ENCODE measurements at places on chromosomes 5 and 9.

- DNase-seq, result peak; percentile 73
These were observed 473 bp downstream of the IRGM start for GRCh38 chr5:150846654-150847333.

GRCh38 chr9:20473515-20474013, 148.7 kb downstream of the MLLT3 start:
- no peak for DNase-seq

DNA sequence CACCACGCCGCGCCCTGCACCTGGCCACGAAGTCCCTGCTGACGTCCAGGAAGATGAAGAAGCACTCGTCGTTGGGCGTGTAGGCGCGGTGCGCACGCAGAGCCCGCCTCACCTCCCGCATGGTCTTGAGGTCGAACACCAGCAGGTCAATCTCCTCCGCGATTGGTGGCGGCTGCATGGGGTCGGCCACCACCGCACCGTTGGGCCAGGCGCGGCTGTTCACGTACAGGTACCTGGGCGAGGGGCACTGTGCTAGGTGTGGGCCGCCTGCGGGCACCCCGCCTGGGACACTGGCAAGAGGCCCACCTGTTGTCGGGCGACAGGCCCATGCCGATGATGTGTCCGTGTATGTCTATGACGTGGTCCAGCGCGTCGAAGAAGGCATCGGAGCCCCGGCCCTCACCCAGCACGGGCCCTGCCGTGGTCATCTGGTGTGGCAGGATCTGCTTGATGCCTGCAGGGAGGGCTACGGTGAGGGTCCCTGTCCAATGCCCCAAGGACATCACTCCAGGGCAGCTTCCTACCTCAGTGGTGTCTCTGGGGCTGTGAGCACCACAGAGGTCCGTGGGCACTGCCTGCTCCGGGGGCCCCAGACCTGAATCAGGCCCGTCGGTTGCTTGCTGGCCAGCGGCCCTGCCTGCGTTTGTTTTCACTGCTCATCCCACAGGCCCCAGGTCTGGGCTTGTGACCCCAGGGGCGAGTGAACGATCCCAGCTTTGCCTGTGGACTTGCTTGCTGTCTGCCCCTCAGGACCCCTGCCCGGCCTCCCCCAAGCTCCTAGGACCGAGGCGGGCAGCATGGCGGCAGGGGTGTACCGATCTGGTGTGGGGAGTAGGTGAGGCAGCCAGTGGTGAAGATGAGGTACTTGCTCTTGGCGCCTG, 3.1 kb downstream of the FBXW5 start:
- DNase-seq, result no peak

- DNase-seq, result no peak
These were observed 8.3 kb downstream of the NOXA1 start for GRCh38 chr9:137431416-137431931.

DNA sequence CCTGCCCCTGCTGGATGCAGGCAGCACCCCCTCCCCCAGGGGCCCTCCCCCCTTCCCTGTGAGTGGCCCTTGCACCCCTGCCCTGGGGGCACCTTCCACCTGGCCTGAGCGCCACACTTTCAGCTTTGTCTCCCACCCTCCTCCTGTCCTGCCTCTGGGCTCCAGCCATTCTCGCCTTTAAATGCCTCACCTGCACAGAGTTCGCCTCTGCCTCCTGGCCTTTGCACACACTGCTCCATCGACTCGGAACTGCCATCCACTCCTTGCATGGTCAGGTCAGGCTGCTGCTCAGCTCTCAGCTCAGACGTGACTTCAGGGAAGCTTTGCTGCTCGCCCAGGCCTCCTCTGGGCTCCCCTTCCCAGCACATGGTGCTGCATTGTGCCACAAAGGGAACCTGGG, 10.2 kb downstream of the FAM163B start:
- no peak for DNase-seq

GRCh38 chr9:114049441-114050225, 28.5 kb downstream of the AMBP start:
- DNase-seq, result no peak

- DNase-seq, result no peak
These were observed 26.6 kb downstream of the RUSC2 start for GRCh38 chr9:35516479-35516878.

Data from NCI-H146 (cell line).